Stomach (tissue), 19 donors: ENCODE measurements at places on chromosomes 11 and 22. TPM values are rescaled to one million over a fixed set of nuclear protein-coding genes. Genes with fewer than 3 reads are reported as not detected.
A peak's percentile ranks its signal among the peaks of the same experiment; 100 is the strongest.

ANKK1 gene
- not detected for total RNA-seq

GRCh38 chr22:35605369-35605680, 11.8 kb downstream of the MB start:
- no peak for DNase-seq

DNA sequence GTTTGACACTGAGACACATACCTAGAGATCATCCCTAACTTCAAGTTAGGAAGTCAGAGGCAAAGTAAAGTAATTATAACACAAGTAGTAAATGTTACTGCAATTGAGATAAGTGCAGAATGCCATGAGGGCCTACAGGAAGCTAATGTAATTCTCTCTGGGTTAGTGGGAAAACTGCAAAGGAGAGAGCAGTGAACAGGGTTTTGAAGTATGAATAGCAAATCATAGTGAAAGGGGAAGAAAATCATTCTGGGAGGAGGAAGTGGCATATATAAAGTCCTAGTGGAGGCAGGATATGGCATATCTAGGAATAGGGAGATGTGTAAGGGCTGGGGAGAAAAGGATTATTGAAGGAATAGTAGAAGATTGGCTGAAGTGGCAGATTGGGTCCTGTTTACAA, 27.9 kb downstream of the RNF169 start:
- DNase-seq = no peak

DNA sequence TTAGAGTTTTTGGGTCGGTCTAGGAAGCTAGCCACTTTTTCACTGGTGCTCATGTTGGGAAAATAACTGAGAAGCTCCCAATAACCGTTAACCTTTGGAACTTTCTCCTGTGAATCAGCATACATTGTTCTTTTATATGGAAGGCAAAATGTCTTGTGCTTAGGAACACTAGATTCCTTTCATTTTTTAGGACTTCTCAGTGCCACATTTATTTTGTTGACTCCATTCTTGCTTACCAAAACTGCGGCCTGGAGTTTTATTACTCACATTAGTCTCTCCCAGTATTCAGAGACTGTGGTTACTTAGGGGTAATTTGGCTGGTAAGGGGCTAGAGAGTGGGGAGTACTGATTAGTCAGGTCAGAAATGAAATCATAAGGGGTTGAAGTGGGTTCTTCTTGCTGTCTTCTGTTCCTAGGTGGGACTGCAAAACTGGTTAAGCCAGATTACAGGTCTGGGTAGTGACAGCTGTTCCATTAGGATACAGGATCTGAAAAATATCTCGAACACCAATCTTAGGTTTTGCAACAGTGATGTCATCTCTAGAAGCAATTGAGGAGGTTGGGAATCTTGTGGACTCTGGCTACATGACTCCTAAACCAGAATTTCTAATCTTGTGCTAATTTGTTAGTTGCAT, 631.4 kb upstream of the LUZP2 start:
- DNase-seq = no peak

GRCh38 chr22:27993201-27993635, 74.2 kb upstream of the PITPNB start:
- peak; percentile 13 for DNase-seq

CADM1 gene
- 0.58 TPM for total RNA-seq

DNA sequence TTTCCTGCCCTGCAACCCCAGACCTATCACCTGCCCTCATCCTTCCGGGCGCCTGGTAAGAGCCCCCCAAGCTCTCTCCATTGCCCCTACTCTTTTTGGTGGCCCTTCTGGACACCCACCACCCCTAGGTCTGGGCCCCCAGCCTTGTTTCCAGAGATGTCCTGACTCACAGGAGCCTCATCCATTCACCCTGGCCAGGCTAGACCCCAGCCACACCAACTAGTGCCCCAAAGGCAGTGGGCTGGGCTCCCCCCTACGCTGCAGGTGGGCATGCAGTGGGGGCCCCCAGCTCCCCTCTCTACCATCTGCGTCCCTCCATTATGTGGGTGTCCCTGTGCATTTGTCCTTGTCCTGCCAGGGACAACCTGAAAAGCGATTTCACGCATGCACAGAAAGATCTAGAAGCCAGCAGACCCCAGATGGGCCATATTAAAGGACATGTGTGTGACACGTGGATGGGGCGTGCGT, 1.4 kb downstream of the MRGPRF start:
- no peak for DNase-seq

GTSE1 gene
- 8.1 TPM for total RNA-seq

GRCh38 chr11:36577373-36577772, 9.6 kb downstream of the RAG1 start:
- no peak for DNase-seq

MYRF gene
- 527 TPM for total RNA-seq

DNA sequence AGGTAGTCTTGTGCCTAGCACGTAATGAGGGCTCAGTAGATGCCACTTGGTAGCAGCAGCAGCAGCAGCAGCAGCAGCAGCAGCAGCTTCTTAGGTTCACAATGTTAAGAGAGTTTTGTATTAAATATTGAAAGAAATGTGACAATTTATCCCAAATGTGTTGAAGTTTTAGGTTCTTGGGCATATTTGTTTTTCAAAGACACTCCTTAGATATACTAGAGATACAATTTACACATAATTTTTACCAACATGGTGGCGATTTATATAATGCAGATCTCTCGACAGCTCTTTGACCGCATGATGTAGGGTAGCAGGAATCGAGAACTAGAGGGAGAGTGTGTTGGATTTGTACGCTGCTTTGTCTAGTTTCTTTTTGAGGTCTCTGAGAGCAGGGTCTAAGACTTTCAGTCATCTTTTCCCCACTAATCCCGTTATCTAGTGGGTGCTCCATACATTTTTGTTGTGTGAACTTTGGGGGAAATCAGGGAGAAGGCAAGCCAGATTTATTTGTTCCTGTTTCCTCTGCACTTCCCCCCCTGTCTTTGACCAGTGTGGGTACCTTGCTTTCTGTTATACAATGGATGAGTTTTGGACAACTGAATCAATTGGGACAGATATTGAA, 1.4 kb downstream of the FDX1 start:
- no peak for DNase-seq

MS4A12 gene
- 2.9 TPM for total RNA-seq

DNA sequence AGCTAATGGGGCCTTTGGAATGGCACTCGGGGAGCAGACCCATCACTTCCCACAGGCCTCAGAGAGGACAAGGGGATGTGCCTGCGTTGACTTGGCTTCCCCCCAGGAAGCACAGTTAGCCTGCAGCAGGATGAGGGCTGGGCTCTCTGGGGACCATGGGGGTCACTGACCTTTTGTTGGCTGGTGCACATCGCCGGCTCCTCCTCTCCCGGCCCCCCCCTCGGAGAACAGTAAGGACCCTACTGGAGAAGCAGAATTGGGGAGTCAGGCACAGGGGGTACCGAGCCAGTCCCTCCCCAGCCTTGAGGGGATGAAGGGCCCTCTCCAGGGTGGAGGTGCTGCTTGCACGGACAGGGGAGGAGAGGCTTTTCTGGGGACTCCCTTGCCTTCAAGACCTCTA, 32.8 kb downstream of the NRXN2 start:
- no peak for DNase-seq

DNA sequence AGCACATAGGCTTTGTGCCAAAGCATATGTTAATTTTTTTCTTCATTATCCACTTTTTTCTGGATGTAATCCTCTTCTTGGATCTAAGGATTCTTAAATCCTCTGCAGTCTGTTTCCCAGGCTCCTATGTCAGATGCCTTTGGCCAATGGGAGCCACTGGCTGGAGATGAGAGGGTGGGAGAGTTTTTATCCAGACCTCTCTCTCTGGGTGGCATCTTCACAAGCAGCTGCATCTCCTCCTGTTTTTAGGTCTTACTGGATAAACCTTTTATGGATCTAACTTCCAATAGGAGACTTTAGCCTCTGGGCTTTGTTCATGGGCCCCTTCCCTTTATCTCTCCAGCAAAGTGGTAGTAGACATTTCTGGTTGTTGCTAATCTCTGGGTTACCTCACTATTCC, 22.4 kb upstream of the MPPED2 start:
- no peak for DNase-seq

DNA sequence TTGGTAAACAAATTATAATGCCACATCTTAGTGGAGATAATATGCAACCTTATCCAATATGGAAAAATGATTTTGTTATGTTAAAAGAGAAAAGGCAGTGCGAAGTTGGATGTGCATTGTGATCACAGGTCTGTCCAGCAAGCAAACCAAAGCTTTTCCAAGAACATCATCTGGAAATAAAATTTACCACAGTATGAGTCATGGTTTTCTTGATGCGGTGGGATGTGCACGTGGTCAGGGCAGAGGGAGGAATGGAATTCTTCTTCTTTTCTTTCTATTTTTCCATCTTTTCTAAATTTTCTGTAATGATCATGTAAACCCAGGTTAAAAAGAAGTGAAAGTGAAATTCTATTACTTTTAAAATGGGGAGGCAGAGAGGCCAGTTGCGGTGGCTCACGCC, 169.8 kb downstream of the C11orf91 start:
- no peak for DNase-seq

DNA sequence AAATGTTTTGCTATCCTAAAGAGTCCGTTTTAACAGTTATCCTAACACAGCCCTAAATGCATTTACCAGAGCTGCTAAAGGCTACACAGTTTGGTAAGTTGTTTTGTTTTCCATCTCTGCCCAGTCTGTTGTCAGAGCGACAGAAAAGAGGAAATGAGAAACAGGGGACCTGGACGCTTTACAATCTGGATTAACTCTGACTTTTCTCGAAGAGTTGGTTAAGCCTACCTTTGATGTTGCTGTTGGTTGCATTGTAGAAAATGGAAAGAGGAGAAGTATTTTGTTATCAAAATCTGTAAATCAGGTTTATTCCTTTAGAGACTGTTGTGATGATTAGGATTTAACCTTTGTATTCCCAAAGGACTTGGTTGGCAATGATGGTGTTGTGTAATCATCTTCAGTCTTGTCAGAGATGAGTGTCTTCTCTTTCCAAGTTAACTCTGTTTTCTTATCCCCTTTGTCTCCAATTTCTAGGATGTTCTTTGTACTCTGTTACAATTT, 481 bp downstream of the ANGPTL5 start:
- peak; percentile 72 for DNase-seq

IGSF9B gene
- total RNA-seq = 14.9 TPM

GRCh38 chr11:58629857-58630256, 7.4 kb downstream of the CNTF start:
- no peak for DNase-seq

DNA sequence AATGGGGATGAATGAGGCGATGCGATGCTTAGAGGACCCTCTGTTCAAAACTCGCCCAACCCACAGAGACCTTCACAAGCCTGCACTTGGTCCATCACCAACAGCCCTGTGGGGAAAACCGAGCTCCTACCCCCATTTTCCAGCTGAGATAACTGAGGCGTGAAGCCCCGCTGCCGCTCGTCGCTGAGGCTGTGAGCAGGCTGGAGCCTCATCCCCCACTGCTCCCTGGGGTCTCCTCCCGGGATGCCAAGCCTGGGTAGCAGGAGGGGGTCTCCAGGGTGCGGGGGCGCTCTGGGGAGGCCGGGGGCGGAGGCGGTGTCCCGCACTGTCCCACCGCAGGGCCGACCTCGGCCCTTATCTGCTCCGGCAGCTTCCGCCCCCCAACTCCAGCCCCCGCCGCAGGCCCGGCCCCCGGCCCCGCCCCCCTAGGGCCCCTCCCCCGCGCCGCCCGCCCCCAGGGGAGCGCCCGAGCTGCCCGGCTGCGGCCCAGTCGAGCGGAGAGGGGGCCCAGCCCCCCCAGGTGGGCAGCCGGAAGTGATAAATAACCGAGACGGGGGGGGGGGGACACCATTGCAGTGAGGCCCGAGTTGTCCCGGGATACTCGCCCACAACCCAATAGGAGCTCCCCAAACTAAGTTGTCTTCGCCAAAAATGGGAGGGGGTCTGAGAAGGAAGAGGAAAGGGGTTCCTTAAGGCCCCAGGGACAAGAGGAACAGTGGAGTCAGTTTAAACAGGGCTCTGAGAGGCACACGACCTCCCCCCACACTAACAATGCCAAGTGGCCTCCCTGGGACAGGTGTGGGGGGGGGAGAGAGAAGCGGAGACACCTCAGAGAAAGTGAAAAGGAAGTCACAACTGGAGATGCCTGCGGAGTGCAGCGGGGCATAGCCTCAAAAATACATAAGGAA, 8.3 kb upstream of the SLC39A13 start:
- peak; percentile 66 for DNase-seq

TRIM29 gene
- total RNA-seq = 2.0 TPM

SLC25A22 gene
- total RNA-seq = 5.5 TPM

DNA sequence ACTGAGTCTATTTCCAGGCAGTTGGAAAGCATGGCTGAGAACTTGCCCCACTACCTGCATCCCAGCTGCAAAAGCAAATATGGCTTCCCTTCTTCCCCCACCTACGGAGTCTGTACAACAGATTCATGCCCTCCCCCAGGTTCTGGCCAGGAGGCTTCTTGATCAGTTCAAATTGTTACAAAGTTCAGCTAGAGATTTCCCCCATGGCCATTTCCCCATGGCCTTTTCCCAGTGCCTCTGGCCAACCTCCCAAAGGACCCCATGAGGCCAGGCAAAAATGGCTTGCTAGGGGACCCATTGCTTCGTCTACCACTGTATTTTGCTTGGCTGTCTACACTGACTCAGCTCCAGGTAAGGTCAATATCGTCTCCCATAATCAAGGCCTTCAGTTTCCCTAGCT, 203.3 kb downstream of the DLG2 start:
- DNase-seq = no peak

- DNase-seq = no peak
These were observed 7.0 kb downstream of the FADD start for GRCh38 chr11:70210051-70210501.

DNA sequence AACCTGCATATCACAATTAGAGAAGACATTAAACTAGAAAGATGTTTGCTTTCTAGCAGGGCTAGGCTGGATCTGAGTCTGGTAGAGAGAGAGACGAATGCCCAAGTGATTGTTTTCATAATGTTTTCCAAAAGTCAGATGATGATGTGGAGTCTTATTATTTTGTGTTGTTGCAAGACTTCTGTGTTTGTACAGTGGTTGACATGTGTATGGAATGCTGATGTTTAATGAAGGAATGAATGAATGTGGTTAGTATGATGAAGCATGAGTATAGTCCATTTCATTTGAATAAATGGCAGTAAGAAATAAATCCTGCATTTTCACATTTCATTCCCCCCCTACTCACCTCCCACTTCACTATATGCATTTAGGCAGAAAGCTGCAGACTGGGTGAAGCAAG, 69.6 kb downstream of the PPP2R1B start:
- no peak for DNase-seq

DNA sequence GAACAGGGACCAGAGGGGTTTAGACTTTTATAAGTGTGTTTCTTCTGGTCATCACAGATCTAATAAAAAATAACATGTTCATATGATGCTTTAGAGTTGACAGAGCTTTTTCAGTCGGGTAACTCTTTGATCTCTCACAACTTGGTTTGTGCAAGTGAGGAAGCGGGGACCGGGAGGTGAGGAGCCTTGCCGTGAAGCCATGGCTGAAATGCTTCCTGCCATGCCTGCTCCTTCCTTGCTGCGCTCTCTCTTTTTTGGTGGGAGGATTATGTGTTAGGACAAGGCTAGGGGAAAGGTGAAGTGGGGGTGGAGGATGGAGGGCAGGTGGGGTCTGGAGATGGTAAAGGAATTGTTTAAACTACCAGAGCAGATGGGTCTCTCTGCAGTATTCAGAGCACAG, 23.8 kb downstream of the TEAD1 start:
- no peak for DNase-seq

GRCh38 chr11:36744375-36745168, 146.5 kb upstream of the RAG2 start:
- peak; percentile 84 for DNase-seq

- DNase-seq = no peak
These were observed 269.3 kb downstream of the BUD13 start for GRCh38 chr11:116503216-116504160.

FJX1 gene
- total RNA-seq = not detected

NCR3LG1 gene
- total RNA-seq = 4.2 TPM
